Aorta (tissue), 5 donors: ENCODE measurements at places on chromosomes 1 and 21.
A peak's percentile ranks its signal among the peaks of the same experiment; 100 is the strongest.

GRCh38 chr1:185463433-185463832 is 146.4 kb upstream of the IVNS1ABP start:
- no peak for DNase-seq

DNA sequence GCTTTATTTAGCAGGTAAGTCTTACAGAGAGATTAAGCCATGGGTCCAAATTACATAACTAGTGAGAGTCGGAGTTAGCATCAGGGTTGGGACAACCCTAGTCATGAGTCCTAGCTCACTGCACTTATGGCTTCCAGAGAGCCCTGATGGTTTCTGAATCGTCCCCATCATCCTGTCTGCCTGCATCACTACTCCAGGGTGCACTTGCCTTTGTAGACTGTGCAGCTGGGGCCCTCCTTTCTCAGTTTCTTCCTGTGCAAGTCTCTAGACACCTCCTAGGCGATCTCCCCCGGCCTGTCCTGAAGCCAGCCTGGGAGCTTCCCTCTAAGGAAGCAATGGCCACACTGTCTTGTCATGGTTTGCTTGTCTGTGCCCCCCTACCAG is 37.1 kb downstream of the KIAA0040 start:
- DNase-seq, result no peak

GRCh38 chr1:24861821-24862727 is 68.0 kb downstream of the RUNX3 start:
- DNase-seq, result peak; percentile 61

GRCh38 chr1:22910986-22911651 is 61.5 kb downstream of the LACTBL1 start:
- no peak for DNase-seq

DNA sequence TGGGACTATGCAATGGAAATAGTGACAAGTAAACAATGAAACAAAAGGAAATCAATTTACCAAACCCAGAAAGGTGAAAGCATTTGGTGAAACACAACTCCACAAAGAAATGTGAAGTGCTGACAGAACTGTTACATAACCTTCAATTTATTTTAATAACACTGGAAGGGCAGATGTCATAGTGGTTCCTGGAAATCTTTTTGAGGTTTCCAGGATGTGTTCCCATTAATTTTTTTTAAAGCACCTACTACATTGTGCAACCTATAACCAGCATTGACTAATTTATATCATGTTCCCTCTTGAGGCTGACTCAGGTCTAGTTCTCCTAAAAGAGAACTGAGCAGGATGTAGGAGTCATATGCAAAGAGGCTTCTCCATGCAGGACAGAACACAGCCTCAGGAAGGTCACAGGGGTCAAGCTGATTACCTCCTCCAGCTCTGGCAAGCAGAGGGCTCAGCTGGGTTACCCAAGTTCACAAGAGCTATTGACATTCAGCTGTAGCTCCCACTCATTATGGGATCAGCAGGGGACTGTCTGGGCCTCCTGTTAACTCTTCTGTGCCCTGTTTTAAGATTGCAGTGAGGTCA is 157.1 kb upstream of the NRIP1 start:
- peak; percentile 46 for DNase-seq

- DNase-seq, result no peak
These were observed 151.9 kb downstream of the CASZ1 start for GRCh38 chr1:10644307-10645128.

- DNase-seq, result no peak
These were observed 24.4 kb downstream of the C4BPA start for GRCh38 chr1:207128336-207128921.

- DNase-seq, result peak; percentile 21
These were observed 4.0 kb downstream of the ADARB1 start for GRCh38 chr21:45078371-45078770.

GRCh38 chr1:159843459-159843858 is 16.8 kb downstream of the SLAMF8 start:
- no peak for DNase-seq

DNA sequence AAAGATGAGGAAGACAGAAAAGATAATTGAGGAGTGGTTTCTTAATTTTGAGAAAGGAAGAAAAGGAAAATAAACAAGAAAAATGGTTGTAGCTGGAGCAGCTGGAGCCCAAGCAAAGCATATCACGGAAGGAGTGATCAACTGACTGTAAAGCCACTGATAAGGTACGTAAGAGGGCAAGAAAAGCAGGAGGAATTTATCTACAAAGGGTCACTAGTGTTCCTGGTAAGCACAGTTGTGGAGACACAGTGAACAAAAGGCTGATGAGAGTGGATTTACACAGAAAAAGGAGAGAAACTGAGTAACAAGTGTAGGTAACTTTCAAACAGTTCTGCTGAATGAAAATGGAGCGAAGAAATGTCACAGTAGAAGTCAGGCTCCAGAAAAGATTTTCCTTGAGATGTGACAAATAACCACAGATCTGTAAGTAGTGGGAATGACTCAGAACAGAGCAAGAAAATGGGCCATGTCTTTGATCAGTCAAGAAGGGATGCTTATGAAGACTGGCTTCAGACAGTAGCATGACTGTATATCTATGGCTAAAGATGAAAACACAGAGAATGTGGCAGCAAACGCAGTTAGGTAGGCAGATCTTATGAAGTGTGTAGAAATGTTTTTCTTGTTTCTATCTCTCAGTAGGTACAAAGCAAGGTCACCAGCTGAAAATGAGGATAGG is 45.6 kb upstream of the RBM34 start:
- DNase-seq, result no peak

- no peak for DNase-seq
These were observed 6.3 kb upstream of the CFAP410 start for GRCh38 chr21:44345495-44345894.

GRCh38 chr21:40575976-40576375 is 271.0 kb downstream of the DSCAM start:
- DNase-seq, result no peak

DNA sequence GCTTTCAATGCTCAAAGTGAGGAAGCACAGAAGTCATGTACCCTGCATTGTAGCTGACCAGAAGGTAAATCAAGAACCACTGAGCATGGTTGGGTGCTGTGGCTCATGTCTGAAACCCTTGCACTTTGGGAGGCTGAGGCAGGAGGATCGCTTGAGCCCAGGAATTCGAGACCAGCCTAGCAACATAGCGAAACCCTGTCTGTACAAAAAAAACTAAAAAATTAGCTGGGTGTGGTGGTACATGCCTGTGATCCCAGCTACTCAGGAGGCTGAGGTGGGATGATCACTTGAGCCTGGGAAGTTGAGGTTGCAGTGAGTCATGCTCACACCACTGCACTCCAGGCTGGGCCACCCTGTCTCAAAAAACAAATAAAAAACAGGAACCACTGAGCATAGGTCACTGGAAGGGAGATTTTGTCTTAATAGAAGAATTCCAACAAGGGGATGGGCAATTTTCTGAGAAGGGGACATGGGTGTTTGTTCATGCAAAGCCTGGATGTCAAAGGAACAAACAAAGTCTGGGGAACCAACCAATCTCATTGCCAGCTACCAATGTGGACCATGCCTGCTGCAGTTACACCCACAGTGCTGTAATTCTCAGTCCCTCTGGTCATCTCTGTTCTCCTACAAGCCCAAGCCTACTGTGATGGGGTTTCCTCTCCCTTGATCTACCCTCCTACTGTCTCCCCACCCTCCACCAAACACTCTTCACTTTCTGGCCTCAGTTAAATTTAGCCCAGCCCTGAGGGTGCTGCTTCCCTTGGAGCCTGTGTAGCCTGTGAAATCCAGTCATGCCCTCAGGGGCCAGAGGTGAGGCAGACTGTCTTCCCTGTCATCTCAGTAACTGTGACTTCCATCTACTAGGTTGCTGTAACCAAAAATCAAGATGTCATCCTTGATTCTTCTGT is 47.9 kb downstream of the ELF3 start:
- DNase-seq, result no peak

GRCh38 chr1:20867062-20867461 is 80.0 kb upstream of the HP1BP3 start:
- no peak for DNase-seq

DNA sequence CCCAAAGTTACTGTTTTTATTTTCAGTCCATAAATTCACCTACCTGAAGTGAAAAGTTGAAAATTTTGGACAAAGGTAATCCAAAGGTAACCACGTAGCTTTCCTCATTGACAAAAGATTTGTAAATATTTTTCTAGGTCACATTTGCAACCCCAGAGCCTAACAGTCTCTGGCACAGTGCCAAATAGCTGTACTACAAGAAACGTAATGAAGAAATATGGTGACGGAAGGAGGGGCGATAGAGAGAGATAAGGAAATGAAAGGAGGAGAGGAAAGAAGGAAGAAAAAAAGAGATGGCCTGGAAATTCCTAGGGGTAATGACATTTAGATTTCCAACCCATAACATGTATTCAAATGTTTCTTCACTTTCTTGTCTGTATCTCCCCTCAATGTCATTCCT is 159.4 kb downstream of the BARHL2 start:
- no peak for DNase-seq

DNA sequence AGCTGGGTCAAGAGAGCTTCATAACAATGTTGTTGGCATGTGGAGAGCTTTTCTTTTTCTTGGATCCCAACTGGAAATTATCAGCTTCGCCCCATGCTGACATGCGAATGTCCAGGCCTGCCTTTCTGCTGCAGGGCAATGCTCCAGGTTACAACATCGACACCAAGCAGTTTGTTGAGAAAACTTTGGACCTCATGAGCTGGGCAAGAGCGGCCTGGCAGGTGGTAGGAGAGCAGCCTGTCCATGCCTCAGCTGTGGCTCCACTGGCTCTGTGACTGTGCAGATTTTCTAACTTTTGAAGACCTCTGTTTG is 41.4 kb downstream of the MTARC1 start:
- no peak for DNase-seq

DNA sequence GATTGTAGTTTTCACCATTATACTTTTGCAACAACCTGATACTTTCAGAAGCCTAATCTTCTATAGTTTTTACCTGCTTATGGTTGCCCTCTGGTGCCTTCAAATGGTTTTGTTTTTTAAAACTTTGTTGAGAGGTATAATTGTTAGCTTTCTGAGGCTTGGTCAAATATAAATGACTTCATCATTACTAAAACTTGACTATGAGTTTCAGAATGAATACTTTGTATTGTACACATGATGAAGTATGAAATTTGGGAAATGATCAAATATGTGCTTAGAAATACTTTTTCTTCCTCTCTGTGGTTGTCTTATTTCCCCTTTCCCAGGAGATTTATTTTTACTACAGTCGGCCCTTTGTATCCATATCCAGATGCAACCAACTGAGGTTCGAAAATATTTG is 151.8 kb upstream of the B3GALT2 start:
- no peak for DNase-seq

- no peak for DNase-seq
These were observed 1144.1 kb upstream of the ADGRL2 start for GRCh38 chr1:80656641-80657040.

GRCh38 chr1:203043830-203044545 is 17.7 kb downstream of the PPFIA4 start:
- DNase-seq, result no peak

DNA sequence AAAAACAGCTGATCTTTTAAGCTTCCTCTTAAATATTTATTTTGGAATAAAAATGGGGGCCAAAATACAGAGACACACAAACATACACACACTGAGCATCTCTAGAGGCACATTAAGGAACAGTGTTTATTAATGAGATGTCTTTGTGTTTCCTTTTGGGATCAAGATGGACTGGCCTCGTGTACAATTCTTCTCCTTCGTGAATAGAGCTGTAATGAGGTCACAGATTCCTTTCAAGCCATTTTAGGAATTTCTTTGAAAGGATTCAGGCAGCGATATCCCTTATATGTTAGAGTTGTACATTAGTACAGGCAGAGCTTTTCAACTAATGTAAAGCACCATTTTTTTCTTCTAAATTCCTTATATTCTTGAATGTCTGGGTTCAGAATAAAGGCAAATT is 295.7 kb downstream of the CHRM3 start:
- DNase-seq, result no peak

DNA sequence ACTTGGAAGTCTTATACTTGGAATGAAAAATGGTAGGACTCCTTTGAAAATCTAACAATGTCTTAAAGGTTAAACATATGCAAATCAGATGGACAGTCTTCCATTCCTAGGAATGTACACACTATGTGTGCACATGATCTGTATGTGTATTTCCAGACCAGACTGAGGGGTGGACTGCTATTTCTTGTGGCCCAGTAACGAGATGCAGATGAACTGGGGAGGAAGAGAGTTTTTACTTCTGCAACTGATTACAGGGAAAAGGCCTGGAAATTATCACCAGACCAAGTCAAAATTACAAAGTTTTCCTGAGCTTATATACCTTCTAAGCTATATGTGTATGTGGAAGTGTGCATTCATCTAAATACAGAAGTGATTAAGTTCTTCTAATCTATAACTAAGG is 17.7 kb downstream of the NBPF3 start:
- no peak for DNase-seq

- no peak for DNase-seq
These were observed 672 bp downstream of the ENSA start for GRCh38 chr1:150628766-150629114.

DNA sequence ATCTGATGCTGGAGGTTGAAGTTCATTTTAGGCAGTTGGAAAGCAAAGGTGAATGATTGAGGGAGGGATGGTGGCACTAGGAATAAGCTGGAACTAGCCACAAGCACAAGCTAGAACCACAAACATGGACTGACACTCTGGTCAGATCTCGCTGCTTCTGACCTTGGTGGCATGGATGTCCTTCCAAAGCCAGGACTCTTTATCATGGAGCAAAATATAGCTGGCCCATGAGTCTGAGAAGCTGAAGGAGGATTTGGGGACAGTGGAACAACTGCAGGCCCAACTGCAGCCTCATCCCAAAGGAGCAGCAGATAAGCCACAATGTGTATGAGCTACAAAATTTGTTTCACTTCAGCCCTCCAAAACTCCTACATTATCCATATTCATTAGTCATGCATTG is 35.5 kb downstream of the SRSF11 start:
- DNase-seq, result no peak

GRCh38 chr1:43818691-43819090 is 111.4 kb downstream of the ST3GAL3 start:
- no peak for DNase-seq

- no peak for DNase-seq
These were observed 5.9 kb downstream of the RIMS3 start for GRCh38 chr1:40659649-40659947.

DNA sequence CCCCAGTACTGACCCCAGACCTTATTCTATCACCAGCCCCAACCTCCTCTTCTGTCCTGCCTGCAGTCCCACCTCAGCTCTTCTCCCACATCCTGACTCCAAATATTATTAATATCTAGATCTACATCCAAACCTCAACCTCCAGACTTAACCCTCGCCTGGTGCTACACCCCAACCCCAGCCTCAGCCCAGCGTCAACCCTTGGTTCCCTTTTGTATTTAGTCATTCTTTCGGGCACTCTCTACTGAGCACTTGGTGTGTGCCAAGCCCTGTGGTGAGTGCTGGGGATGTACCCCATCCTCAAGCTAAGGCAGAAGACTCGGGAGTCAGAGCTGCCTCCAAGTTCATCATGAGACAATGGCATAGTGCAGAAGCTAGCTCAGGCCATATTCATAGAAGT is 1.1 kb downstream of the SHISAL2A start:
- DNase-seq, result no peak

GRCh38 chr1:34684266-34684665 is 70.6 kb upstream of the GJB5 start:
- DNase-seq, result no peak

DNA sequence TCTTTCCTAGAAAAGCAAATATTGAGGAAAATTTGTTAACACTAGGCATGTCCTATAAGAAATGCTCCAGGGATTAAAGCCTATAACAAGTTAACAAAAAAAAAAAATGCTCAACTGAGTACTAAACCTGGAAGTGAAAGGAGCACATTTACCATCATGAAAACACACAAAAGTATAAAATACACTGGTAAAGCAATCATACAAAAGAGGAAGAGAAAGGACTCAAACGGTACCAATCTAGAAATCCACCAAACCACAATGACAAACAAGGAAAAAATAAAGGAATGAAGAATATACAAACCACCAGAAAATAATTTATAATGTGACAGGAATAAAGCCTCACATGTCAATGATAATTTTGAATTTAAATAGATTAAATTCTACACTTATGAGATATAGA is 21.2 kb downstream of the CD1E start:
- no peak for DNase-seq
